HuH-7 (cell line): ENCODE measurements at places on chromosomes 5 and 9.

DNA sequence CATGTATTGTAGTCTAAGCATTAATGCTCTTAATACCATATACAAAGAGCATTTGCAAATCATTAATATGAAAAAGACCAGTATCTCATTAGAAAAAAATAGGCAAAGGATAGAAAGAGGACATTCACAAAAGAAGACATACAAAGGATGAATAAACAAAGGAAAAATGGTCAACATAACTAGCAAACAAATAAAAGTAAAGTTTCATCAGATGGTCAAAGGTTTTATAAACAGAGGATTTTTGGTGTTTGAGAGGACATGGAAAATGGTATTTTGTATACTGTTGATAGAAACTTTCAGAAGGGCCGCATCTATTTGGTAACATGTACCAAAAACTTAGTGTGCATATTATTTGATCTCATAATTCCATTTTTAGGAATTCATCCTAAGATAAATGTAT lies 414.8 kb downstream of the PIK3R1 start:
- no peak for DNase-seq

DNA sequence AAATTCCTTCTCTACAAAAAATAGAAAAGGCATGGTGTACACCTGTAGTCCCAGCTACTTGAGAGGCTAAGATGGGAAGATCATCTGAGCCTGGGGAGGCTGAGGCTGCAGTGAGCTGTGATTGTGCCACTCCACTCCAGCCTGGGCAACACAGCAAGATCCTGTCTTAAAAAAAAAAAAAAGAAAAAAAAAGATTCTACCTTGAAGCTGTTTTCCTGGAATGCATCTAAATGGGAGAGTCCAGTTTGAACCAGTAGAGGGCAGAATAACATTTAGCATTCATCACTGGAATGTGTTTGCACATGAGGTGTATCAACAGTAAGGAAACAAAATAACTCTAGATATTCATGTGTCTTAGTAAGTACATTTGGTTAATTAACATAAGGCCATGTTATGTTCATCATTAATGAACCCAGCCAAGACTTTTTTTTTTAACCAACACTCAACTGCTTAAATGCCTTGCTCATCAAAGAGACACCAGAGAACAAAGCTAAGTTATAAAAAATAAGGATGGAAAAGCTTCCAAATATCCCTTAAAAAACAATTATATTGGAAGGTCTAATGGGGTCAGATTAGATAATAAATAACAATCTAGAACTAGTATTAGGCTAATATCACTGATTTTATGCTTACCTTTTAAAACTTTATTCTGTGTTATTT lies 16.1 kb downstream of the IFNE start:
- peak; percentile 15 for DNase-seq

DNA sequence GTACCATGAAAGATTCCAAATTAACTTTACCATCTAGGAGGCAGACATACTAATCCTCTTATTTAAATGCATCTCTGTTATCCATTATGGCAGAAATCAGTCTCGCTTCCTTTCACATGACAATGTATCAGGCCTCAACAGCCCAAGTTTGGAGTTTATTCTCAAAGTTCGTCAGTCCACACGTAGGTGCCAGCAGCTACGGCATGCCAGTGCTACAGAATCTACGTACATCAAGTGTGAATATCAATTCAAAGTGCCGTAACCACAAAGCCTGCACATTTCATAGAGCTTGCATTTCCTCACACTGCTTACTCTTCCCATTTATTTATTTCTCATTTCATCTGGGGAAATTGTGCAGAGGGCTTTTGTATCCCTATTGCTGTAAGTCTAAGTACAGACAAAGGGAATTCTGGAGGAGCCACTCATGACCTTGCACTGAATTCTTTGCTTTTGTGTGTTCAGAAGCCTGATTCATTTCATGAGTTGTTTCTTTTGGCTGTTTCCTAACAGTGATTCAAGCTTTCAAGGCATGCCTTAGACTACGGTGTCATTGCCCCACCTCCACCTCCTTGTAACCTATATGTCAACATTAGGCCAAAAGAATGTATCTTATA lies 10.0 kb downstream of the ENC1 start:
- DNase-seq = no peak

DNA sequence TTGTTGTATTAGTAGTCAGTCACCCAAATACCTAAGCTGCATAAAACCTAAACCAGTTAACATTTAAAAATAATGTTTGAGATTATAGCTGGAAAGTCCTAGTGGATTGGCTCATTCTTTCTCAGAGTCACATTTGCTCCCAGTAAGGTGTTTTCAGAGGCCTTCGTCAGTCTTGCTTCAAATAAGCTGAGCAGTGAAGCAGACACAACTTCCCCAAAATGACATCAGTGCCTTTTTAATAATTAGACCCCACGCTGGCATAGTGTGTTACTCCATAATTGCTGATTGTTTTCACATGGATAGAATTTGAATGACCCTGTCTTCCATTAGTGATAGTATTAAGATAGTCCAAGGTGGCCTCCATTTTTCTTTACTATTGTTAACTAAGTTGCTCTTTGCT lies 245.8 kb downstream of the PJA2 start:
- DNase-seq = no peak

- no peak for DNase-seq
These were observed 141.3 kb upstream of the ALDH1B1 start for GRCh38 chr9:38251036-38251860.

DNA sequence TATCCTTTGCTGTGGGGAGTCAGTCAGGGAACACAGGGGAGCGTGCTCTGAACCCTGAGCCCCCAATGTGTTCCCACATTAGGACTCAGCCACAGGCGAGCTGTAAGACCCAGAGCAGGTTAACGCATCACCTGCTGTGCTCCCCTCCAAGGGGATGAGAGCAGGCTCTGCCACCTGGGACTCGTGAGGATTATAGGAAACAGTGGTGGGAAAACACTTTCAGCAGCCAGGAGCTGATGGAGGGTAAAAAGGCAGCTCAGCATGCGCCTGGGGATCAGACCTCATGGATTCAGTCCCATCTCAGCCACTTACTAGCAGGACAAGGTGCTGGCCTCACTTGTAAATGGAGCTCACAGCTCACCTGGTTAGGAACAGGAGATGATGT lies 9.2 kb downstream of the JADE2 start:
- no peak for DNase-seq

DNA sequence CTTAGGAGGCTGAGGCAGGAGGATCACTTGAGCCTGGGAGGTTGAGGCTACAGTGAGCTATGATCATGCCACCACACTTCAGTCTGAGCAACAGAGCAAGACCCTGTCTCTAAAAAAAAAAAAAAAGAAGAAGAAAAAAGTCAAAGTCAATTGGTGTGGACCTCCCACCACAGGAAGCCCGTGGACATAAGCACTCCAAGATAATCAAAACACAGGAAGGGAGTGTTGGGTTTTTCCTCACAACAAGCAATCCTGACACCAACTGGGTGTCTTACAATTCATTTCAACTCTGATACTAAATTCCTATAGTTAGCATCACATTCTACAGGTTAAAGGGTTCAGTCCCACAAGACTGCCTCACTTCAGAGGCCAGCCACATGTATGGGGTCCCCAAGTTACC lies 70.7 kb downstream of the PDE6A start:
- DNase-seq = no peak

DNA sequence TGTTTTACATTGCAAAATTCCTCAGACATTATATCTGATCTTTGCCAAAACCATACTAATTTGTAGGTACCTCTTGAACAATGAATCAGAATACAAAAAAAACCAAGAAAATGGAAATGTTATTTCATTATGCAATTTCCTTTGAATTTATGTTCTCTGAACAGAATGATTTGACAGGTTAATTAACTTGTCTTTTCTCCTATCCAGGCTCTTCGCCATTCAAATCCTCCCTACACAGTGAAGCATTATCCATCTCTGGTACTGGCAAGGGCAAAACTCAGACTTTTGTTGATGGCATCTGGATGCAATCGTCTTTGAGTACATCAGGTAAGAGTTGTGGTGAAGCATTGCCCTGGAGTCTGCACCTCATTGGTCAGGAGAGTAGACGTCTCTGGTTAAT lies 655.7 kb upstream of the ITGA1 start:
- no peak for DNase-seq
